ENCODE measurements at places on chromosomes 3 and 15.

GRCh38 chr3:168096210-168096652 lies 507 bp upstream of the GOLIM4 start:
- DNase-seq: peak; percentile 66

DNA sequence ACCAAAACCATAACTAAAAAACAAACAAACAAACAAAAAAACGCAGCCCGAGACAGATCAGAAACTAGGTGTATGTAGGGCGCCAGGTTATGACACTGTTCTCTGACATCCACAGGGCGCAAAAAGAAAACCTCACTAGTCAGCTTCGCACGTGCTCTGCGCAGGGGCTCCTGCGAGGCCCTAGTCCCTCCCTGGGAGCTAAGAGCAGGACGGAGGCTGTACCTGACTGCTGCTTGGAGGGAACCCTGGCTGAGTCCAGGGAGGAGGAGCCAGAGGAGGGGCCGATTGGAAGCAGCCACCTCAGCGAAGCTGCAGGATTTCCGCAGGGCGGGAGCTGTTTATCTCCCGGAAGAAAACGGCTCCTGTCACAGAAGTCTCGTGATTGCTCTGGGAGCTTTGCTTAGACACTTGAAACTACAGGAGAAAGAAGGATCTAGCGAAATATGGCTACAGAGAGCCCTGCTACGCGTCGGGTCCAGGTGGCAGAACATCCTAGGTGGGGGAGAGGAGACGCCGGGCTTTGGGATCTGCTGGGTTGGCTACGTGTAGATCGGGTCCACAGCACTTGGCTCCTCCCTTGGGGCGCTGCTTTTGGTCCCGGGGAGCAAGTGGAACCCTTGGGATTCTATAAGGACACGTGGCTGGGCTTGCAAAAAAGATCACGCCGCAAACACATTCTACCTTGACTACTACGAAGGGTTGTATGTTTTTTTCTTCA lies at the start of gene GALK2:
TSS of gene GALK2 (plus strand) at position 368 of the 718 bp plus-strand sequence. CDS start at position 444, 76 bp downstream.
- peak; percentile 55 for DNase-seq

GRCh38 chr3:86991840-86992435 lies 989 bp upstream of the VGLL3 start:
- DNase-seq: no peak

GRCh38 chr3:180909369-180910127 lies 2.9 kb upstream of the FXR1 start:
- DNase-seq: no peak

DNA sequence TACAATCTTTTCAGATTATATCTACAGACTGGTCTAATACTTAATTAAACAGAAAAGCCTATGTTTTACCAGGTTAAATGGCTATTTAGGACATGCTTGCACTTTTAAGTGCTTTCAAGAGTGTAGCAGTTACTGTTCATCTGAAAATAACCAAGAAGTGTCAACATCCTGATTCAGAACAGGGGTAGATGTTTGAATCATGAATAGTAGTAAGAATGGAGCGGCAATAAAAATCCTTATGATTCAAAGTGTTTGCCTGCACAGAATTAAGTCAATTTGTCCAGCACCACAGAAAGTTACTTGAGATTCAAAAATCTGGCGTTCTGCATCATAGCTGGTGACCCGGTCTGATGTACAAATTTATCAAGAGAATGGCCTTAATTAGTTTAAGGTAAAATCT lies 48.3 kb downstream of the GREM1 start:
- DNase-seq: no peak

DNA sequence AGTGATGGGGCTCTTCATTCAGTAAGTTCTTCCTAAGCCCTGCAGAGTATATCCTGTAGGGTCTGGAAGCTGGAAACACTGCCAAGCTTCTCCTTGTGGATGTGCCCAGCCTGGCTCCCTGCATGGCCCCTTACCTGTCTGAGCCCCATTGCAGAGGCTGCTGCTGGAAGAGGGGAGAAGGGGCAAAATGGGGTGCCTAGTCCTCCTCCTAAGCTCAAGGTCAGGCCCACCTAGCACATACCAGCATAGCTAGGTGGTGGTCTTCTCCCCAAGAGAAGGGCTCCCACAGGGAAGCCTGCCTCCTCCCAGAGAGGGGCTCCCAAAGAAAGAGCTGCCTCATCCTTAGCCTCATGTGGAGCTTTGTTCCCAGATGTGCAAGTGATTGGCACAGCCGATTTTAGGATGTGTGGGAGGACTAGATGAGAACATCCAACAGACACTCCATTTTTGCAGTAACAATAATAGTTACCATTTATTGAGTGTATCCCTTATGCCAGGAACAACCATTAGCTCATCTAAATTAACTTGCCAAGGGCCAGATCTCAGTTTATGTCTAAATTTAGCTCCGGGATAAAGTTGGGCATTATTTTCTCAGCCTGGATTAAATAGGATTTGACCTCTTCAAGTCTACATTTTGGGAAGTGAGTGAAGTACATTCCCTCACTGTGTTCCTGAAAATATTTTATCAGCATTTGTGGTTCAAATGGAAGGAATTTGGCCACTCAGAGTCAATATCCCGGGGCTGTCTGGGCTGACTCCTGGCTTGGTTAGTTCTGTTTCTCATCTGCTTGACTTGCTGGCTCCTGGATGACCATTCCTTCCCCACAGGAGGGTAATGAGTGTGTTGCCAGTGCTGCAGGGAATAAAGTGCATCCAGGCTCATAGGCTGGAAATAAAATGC lies 291.1 kb upstream of the ROPN1 start:
- no peak for DNase-seq

GRCh38 chr15:44550256-44550655 lies 13.3 kb downstream of the EIF3J start:
- DNase-seq: no peak

- no peak for DNase-seq
Observed at GRCh38 chr3:53689681-53690080, 156.5 kb downstream of the CHDH start.

- no peak for DNase-seq
Observed at GRCh38 chr3:39438880-39439279, 28.6 kb upstream of the MOBP start.

GRCh38 chr15:44215594-44215993 lies 20.5 kb upstream of the FRMD5 start:
- DNase-seq: no peak

DNA sequence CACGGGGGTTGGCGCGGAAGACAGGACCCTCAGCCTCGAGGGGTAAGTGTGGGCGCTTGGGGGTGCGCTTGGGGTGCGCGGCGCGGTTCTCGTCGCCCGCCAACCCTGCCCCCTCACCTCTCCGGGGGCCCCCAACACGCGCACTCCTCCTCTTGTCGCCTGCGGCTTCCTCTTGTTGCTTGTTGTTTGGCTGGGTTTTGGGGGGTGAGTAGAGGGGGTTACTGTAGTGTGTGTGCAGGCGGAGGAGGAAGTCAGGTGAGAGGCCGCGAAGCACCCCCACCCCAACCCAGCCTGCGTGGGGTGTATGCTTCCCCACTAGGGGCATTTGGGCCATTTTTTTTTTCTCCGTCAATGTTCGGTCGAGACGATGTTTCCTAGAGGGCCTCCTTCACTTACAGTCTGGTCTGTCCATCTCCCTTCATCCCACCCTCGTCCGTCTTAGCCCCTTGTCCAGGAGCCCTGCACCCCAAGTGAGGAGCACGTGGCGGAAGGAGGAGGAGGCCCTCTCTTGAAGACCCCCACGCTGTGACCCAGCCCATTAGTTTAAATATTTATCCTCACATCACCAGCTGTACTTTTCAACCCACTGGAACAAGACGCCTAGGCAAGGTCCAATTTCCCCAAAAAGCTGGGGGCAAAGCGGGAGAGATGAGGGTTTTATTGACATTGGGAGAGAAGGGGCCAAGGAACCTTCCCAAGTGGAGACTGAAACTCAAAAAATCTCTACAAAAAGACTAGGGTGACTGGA lies 20.4 kb upstream of the SATB1 start:
- no peak for DNase-seq

DNA sequence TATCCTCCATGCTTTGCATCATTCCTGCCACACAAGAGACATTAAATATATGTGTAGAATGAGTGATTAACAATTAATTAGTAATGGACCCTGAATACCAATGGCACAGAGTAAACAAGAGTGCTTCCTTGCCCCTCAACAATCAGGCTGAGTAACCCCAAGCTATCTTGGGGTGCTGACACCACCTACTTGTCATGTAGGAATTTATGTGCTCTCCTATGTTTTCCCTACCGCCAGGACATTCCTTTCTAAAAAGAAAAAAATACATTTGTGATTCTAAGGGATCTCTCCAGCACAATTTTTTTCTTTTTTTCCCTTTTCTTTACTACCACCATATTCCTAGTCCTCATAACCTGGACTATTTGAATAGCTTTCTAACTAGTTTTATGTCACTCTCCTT lies 449.1 kb downstream of the MFSD1 start:
- no peak for DNase-seq

GRCh38 chr15:52678468-52679231 lies 538 bp downstream of the ATOSA start:
- DNase-seq: peak; percentile 14

GRCh38 chr3:105729667-105730066 lies 139.1 kb downstream of the CBLB start:
- DNase-seq: no peak

- no peak for DNase-seq
Observed at GRCh38 chr15:80452166-80452565, 48.0 kb downstream of the ARNT2 start.

- no peak for DNase-seq
Observed at GRCh38 chr3:81199587-81199986, 561.9 kb downstream of the GBE1 start.

DNA sequence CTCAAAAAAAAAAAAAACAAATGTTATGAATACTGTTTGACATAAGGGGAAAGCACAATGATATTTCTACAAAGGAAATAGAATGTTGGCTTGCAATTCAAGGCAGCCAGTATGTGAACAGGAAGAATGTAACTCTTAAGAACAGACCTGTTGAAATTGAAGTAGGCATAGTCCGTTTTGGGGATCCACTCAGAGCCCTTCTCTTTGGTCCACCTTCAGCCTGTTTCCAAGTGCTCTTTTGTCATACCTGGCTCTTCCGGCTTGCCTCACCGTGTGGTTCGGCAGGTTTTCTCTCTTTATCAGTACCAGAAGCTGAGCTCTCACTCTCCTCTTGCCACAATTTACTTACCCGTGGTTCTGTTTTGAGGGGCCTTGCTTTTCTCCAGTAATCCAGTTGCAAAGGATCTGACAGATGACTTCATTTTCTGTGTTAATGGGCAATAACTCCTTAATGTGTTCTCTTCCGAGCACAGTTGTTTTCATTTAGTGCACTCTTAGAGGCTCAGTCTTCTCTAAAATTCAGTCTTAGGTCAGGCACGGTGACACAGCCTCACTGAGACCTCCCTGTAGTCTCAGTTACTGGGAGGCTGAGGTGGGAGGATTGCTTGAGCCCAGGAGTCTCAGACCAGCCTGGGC lies 6.7 kb downstream of the ABHD17C start:
- DNase-seq: no peak

GRCh38 chr3:8460050-8460708 lies 41.4 kb upstream of the LMCD1 start:
- no peak for DNase-seq

DNA sequence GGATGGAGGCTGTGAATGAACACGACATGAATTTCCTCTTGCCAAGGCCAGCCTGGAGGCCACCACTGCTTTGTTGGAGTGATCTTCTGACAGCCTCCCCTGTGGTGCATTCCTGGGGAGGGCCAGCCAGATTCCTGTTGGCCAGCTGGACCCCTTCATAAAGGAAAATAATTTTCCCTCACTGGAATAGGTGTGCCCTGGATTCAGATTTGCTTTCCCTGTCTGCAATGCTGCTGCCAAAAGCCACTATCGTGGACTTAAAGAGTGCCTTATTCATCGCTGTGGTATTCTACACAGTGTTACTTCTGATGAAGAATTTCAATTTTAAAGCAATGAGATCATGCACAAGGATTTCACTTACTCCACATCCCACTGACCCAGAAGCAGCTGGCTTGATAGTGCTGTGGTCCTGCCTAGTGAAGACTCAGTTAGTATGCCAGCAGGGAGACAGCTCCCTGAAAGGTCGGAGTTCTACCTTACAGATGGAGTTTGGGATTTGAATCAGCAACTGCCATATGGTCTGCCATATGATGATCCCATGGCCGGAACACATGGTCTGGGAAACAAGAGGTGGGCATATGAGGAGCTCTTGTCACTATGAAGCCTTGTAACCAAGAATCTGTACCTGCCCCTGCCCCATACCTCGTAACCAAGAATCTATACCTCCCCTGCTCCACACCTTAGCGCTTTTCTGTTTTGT lies 145.2 kb downstream of the KLF13 start:
- no peak for DNase-seq

GRCh38 chr3:172402090-172402489 lies 46.2 kb downstream of the GHSR start:
- DNase-seq: no peak

GRCh38 chr3:141308588-141309218 lies 59.6 kb upstream of the ZBTB38 start:
- DNase-seq: no peak

GRCh38 chr3:124633524-124633923 lies 96.7 kb upstream of the UMPS start:
- no peak for DNase-seq

DNA sequence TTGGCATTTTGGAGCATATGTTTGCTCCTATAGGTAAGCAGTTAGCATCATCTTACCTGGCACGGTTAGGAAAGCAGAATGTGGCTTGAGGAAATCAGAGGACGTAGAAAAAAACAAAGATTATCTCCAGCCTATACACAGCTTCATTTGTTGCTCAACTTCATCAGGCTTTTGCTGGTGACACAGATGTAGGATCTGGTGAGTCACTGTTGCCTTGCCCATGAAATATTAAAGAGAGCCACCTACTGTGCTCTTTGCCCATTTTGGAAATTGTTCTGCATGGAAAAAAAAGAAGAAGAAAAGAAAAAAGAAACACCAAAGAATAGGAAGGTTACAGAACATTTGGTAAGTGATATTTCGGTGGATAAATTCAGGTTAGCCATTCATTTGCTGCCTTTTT lies 3.8 kb downstream of the IL1RAP start:
- no peak for DNase-seq

- DNase-seq: no peak
Observed at GRCh38 chr3:155629556-155629955, 115.3 kb downstream of the PLCH1 start.

DNA sequence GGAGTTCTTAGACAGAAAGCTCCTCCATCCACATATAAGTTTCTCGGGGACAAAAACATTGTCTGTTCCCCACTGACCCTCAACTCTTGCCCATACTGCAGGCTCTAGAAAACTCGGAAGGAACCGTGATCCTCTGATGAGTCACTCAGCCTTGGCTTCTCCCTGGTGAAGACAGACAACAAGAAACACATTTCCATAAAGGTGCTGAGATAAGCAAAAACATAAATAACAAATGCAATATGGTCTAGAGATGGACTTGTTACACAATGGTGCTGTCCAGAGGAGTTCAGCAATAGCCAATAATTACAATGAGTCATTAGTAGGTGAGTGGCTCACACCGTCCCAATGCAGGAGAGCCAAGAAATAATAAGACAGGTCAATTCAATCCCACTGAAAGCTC lies 43.7 kb downstream of the MAGI1 start:
- no peak for DNase-seq

- no peak for DNase-seq
Observed at GRCh38 chr3:184457329-184457728, 77.5 kb downstream of the CHRD start.

GRCh38 chr3:48544141-48544540 lies 12.5 kb downstream of the PFKFB4 start:
- DNase-seq: no peak

- DNase-seq: no peak
Observed at GRCh38 chr3:44734646-44735168, 5.3 kb downstream of the ZNF501 start.

GRCh38 chr3:170520996-170521395 lies 64.9 kb downstream of the SLC7A14 start:
- DNase-seq: no peak

GRCh38 chr15:89361451-89362202 lies 27.0 kb upstream of the POLG start:
- no peak for DNase-seq

GRCh38 chr15:34773917-34774316 lies 19.1 kb upstream of the GJD2 start:
- DNase-seq: no peak
